ENCODE measurements at places on chromosomes 7 and 10. TPM values are rescaled to one million over a fixed set of nuclear protein-coding genes. Genes with fewer than 3 reads are reported as not detected.

Gene CALCR
- polyA plus RNA-seq: 0.34 TPM

Gene HOXA9
- 0.33 TPM for polyA plus RNA-seq

Gene PVRIG
- polyA plus RNA-seq: 1.5 TPM

Gene TMEM72
- 0.31 TPM for polyA plus RNA-seq

Gene INPP5F
- 24.7 TPM for polyA plus RNA-seq

Gene DNAH11
- polyA plus RNA-seq: 0.40 TPM

Gene POR
- polyA plus RNA-seq: 67.7 TPM

Gene NYAP1
- 3.5 TPM for polyA plus RNA-seq

Gene FAM107B
- 44.0 TPM for polyA plus RNA-seq

Gene MPP7
- polyA plus RNA-seq: 16.2 TPM

Gene NME8
- 0.04 TPM for polyA plus RNA-seq

Gene PAPSS2
- polyA plus RNA-seq: 46.0 TPM

Gene GLI3
- polyA plus RNA-seq: 5.4 TPM

Gene TMEM236
- 34.3 TPM for polyA plus RNA-seq

Gene PTEN
- polyA plus RNA-seq: 68.2 TPM

Gene ZNF3
- polyA plus RNA-seq: 50.4 TPM

Gene LIPK
- polyA plus RNA-seq: not detected

Gene PDZD7
- polyA plus RNA-seq: 95.8 TPM

Gene GPR26
- 0.16 TPM for polyA plus RNA-seq

Gene ZNF503
- polyA plus RNA-seq: 17.8 TPM

Gene PIK3AP1
- 5.7 TPM for polyA plus RNA-seq

Gene NPTX2
- polyA plus RNA-seq: 9.2 TPM

Gene RFC2
- polyA plus RNA-seq: 19.5 TPM

Gene PLXDC2
- polyA plus RNA-seq: 19.0 TPM

Gene OR6B1
- polyA plus RNA-seq: not detected

Gene MLXIPL
- 195 TPM for polyA plus RNA-seq

Gene CHRM2
- 7.3 TPM for polyA plus RNA-seq

Gene GAD2
- polyA plus RNA-seq: 1.7 TPM

Gene SEC61A2
- 10.1 TPM for polyA plus RNA-seq

Gene AKR1D1
- polyA plus RNA-seq: 4.4 TPM

Gene HTR5A
- 0.03 TPM for polyA plus RNA-seq

Gene PTF1A
- not detected for polyA plus RNA-seq

Gene SPDYE2B
- polyA plus RNA-seq: 1.0 TPM

Gene XPNPEP1
- 152 TPM for polyA plus RNA-seq

Gene TLX1
- 0.57 TPM for polyA plus RNA-seq

Gene LRRD1
- 0.19 TPM for polyA plus RNA-seq

Gene DYNC1I1
- 1.2 TPM for polyA plus RNA-seq

Gene GPRIN2
- polyA plus RNA-seq: 10.3 TPM

Gene ZC3HAV1
- polyA plus RNA-seq: 20.0 TPM

Gene C10orf105
- 0.27 TPM for polyA plus RNA-seq

Gene ZNF853
- polyA plus RNA-seq: 5.7 TPM

Gene LIPJ
- 0.10 TPM for polyA plus RNA-seq

Gene ZNF22
- polyA plus RNA-seq: 35.7 TPM

Gene CPA4
- polyA plus RNA-seq: 7.9 TPM

Measured in large intestine (tissue), 12 donors.